NCI-H226 (cell line): ENCODE measurements at places on chromosomes 7 and 10.

DNA sequence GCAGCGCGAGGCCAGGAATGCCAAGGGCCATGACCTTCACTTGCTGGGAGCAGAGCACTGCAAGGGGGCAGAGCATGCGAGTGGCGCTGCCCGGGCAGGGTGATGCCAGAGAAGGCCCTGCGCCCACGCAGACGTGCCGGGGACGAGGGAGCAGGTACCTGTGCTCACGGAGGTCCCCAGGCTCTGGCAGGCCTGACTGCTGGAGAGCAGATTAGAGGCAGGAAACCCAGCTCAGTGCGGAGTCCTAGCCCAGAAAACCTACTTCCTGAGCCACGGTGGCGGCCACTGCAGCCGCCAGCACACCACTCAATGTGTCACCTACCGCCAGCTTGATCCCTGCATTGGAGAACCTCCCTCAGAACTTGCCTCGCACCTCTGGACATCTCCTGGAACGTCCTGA, 148.4 kb downstream of the MAD1L1 start:
- DNase-seq = no peak

GRCh38 chr7:94389381-94389780, 5.3 kb upstream of the COL1A2 start:
- DNase-seq = no peak

DNA sequence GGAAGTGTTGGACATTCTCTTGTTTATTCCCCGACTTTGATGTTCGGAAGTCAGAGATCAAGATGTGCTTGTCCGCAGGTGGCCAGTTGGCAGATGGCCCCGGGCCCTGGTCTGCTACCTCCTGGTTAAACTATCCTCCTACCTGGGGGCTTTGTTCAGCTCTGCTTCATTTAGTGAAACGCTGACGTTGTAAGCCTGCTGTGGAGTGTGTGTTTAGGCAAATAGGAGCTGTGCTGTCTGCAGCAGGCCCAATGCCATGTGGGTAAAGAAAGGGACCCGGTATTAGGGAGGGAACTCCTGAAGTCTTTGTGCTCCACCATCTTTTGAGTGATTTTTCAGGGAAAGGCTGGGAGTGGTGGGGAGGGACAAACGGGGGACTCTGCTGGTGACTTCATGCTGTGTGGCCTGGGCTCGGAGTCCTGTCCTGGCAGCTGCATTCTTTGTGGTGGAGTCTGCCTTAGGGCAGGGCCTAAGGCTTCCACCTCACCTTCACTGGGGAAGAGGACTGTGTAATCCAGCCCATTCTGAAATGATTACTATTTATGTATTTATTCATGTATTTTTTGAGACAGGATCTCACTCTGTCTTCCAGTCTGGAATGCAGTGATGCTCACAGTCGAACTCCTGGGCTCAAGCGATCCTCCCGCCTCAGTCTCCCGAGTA, 171.1 kb upstream of the KLF6 start:
- DNase-seq = no peak

DNA sequence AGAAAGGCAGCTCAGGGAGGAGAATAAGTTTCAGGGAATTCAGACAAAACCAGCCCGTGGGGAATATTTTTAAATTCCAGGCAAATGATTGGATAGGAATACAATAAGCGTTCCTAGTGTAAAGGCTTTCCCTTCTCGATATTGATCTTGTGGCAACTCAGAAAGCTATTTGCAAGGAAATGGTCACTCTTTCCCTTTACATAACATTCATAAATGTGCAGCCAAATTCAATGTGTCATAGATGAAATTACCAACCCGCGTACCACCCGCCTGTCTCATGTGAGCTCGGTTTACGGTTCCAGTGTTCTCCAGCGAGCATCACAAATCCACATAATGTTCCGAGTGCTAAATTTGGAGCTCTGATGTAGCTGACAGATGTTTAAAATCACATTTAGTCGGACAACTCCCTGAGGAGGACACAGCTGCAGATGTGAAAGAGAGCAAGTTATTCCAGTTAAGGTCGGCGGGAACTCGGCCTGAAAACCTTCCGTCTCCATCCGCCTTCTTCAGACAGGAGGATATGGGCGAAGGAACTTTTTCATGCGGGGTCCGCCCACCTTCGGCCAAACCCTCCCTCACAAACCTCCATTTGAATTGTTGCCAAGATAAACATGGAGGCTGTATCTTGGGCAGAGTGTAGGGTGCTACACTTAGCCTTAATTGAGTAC, 327.0 kb downstream of the RNLS start:
- no peak for DNase-seq

- no peak for DNase-seq
Measured at GRCh38 chr7:155009570-155010157, 6.7 kb upstream of the PAXIP1 start.

DNA sequence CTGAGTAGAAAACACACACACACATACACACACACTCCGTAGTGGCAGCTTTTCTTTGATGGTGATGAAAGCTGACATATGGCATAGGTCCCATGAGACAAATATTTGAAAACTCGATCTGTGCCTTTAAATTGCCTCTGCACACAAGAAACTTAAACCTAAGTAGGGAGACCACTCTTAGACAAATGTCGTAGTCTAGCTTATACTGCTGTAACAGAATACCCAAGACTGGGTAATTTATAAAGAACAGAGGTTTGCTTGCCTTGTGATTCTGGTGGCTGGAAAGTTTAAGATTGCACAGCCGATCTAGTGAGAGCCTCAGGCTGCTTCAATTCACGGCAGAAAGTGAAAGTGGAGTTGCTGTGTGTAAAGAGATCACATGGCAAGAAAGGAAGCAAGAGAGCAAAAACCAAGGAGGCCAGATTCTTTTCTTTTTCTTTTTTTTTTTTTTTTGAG, 489.4 kb upstream of the SORCS1 start:
- no peak for DNase-seq

GRCh38 chr7:28980451-28981160, 22.5 kb upstream of the TRIL start:
- DNase-seq = no peak

DNA sequence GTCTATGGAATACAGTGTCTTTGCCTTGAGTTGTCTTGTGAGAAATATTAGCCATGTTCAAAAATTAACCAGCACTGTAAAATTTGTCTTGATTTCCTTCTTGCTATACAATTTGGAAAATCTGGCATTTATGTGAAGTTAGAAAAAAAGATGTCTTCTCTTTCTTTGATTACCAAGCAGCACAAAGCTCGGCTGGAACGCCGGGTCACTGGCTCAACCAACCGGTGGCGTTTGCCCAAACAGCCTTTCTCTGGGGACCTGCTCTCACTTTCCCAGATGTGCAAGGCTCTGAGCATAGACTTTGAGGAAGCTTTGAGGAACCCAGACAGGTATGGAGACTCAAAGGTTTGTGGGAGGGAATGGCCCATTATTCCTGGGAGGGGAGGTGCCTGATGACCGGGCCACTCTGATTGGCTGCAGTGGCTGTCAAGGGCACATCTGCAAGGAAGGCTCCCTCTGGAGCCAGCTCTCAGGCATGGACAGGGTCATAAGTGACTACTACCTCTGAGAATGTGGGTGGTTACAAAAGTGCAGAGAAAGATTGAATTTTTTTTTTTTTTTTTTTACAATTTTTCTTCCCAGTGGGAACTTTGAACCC, 5.6 kb downstream of the BTBD16 start:
- peak; percentile 37 for DNase-seq

DNA sequence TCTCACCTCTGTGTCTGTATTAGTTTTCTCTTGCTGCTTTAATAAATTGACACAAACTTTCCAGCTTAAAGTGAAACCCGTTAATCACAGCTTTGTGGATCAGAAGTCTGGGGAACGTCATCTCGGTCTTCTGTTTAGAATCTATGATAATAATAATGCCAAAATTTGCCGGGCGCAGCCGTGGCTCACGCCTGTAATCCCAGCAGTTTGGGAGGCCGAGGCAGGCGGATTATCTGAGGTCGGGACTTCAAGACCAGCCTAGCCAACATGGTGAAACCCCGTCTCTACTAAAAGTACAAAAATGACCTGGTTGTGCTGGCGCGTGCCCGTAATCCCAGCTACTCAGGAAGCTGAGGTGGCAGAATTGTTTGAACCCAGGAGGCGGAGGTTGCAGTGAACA, 8.8 kb upstream of the ZPBP start:
- no peak for DNase-seq

- no peak for DNase-seq
Measured at GRCh38 chr10:470339-471003, 219.0 kb downstream of the DIP2C start.

DNA sequence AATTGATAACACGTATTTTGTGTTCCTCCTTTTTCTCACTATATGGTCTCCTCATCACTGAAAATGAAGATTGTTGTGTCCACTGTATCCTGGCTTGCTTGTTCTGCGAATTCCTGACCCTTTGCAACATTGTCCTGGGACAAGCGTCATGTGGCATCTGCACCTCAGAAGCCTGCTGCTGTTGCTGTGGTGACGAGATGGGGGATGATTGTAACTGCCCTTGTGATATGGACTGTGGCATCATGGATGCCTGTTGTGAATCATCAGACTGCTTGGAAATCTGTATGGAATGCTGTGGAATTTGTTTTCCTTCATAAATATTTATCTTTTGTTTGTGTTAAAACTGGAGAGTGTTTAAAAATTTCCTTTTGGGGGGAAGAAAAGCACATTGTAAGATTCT, 93.7 kb downstream of the MDFIC start:
- DNase-seq = peak; percentile 39
